Upper lobe of right lung (tissue), 1 donor: ENCODE measurements at places on chromosomes 3 and 15. TPM values are rescaled to one million over a fixed set of nuclear protein-coding genes. Genes with fewer than 3 reads are reported as not detected.

The NTRK3 gene
- 2.8 TPM for total RNA-seq

The ZKSCAN7 gene
- 3.6 TPM for total RNA-seq

The FBN1 gene
- 46.9 TPM for total RNA-seq

The MFN1 gene
- total RNA-seq, result 48.3 TPM

The IQCH gene
- total RNA-seq, result 0.93 TPM

The CAMKV gene
- not detected for total RNA-seq

The C3orf52 gene
- 20.1 TPM for total RNA-seq

The RTP3 gene
- total RNA-seq, result not detected

The IMPG2 gene
- 0.29 TPM for total RNA-seq

The ZNF80 gene
- total RNA-seq, result not detected

The GRM2 gene
- 0.49 TPM for total RNA-seq

The SATB1 gene
- 28.4 TPM for total RNA-seq

The LEKR1 gene
- total RNA-seq, result 2.1 TPM

The FBXW12 gene
- not detected for total RNA-seq

The GOLGA8S gene
- 0.20 TPM for total RNA-seq

The GHRL gene
- 2.2 TPM for total RNA-seq

The ABI3BP gene
- 207 TPM for total RNA-seq

The RAB8B gene
- 54.5 TPM for total RNA-seq

The SI gene
- not detected for total RNA-seq

The KLHL40 gene
- total RNA-seq, result not detected

The MRPS25 gene
- 60.2 TPM for total RNA-seq

The ADAMTSL3 gene
- total RNA-seq, result 26.2 TPM

The TPM1 gene
- total RNA-seq, result 229 TPM

The FBLN2 gene
- 32.9 TPM for total RNA-seq

The IL20RB gene
- 3.7 TPM for total RNA-seq

The ROBO2 gene
- total RNA-seq, result 27.1 TPM

The ACY1 gene
- total RNA-seq, result 26.5 TPM

The PROK2 gene
- total RNA-seq, result 4.1 TPM

The NEK10 gene
- 0.49 TPM for total RNA-seq

The SLC27A2 gene
- 0.96 TPM for total RNA-seq

The SLC12A1 gene
- not detected for total RNA-seq

The BRK1 gene
- 112 TPM for total RNA-seq

The CLSTN2 gene
- total RNA-seq, result 3.0 TPM

The NECTIN3 gene
- 25.2 TPM for total RNA-seq

The MESP2 gene
- total RNA-seq, result not detected

The ITGB5 gene
- total RNA-seq, result 95.1 TPM

The ITGA11 gene
- total RNA-seq, result 7.1 TPM

The FEM1B gene
- total RNA-seq, result 42.3 TPM

The RTP1 gene
- total RNA-seq, result not detected

The HTR3E gene
- total RNA-seq, result not detected

The APOD gene
- 59.4 TPM for total RNA-seq

The PODXL2 gene
- 3.7 TPM for total RNA-seq

The RAB5A gene
- total RNA-seq, result 71.7 TPM

The TFG gene
- total RNA-seq, result 59.6 TPM

The USP50 gene
- not detected for total RNA-seq

The GP9 gene
- total RNA-seq, result 1.2 TPM

The CNTN4 gene
- total RNA-seq, result 11.3 TPM

The EPHA3 gene
- total RNA-seq, result 5.1 TPM

The PCOLCE2 gene
- total RNA-seq, result 23.3 TPM

The TRAK1 gene
- 49.6 TPM for total RNA-seq

The SCAANT1 gene
- not detected for total RNA-seq

The LINGO1 gene
- total RNA-seq, result 0.98 TPM

The COX5A gene
- 138 TPM for total RNA-seq

The PAQR9 gene
- not detected for total RNA-seq

The LRTM1 gene
- total RNA-seq, result not detected

The ANKDD1A gene
- total RNA-seq, result 6.0 TPM

The SELENOK gene
- total RNA-seq, result 44.5 TPM
